ENCODE measurements at places on chromosomes 1 and 21.

DNA sequence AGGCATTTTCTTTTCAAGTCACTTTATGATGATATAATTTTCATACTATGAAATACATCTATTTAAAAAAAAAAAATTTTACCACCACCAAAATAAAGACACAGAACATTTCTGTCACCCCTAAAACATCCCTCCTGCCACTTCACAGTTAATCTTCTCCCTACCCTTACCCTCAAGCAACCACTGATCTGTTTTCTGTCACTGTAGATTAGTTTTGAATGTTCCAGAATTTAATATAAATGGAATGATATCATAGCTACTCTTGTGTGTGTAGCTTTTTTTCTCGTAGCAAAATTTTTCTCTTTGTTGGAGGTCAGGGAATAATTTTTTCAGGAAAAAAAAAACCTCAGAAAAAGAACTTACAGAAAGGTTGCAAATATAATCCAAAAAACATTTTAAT lies 152.7 kb downstream of the RHOU start:
- no peaks in the 10 kb centered on the region for H3K27me3 ChIP-seq
- no peak overlapping the region for H3K27ac ChIP-seq
- no peaks in the 10 kb centered on the region for H3K36me3 ChIP-seq
- no peak for DNase-seq
- no peak overlapping the region for H3K4me3 ChIP-seq

DNA sequence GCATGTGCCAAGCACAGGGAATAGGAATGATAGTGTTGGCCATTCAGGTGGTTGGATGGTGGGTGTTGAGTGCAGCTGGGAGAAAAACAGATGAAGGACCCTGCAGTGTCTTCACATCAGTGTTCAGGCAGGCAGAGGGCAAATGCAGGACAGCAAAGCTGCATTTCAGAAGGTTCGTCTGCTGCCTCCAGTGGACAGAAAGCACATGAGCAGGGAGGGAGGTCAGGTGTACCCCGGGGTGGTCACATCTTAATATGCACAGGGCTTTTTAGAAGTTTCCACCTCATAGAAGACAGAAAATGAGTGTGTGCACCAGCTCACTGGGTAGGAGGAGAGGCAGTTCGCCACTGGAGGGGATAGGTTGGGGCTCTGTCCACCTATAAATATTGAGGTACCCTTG lies 184.9 kb downstream of the SLC35F3 start:
- peaks cover 12% of the 10 kb centered on the region for H3K4me1 ChIP-seq
- no peak overlapping the region for H3K27ac ChIP-seq
- H3K27me3 ChIP-seq, result no peaks in the 10 kb centered on the region
- no peak for DNase-seq
- H3K4me3 ChIP-seq, result no peak overlapping the region

DNA sequence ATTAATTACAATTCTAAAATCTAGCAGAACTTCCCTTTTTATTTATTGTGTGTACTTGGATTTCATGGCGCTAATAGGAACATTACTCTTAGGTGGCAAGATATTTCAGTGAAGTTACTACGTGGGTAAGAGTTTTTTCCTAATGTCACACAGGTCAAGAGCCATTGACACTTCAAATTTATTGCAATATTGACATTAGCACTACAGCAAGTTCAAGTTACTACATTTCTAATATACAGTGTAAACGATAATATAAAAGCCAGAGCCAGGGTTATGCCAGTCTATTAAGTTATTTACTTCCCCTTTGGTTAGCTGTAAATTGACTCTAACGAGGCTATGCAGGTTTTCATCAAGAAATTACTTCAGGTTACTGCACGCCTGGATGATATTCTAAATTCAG lies 29.7 kb downstream of the CHODL start:
- H3K27ac ChIP-seq, result no peak overlapping the region
- H3K27me3 ChIP-seq, result no peaks in the 10 kb centered on the region
- no peak overlapping the region for H3K4me3 ChIP-seq
- DNase-seq, result no peak
- H3K36me3 ChIP-seq, result no peaks in the 10 kb centered on the region

GRCh38 chr1:211328084-211328694 lies 1.6 kb downstream of the TRAF5 start:
- H3K36me3 ChIP-seq, result no peaks in the 10 kb centered on the region
- no peaks in the 10 kb centered on the region for H3K27me3 ChIP-seq
- no peak for DNase-seq
- no peak overlapping the region for H3K27ac ChIP-seq
- H3K4me3 ChIP-seq, result no peak overlapping the region
- peaks cover 6% of the 10 kb centered on the region for H3K4me1 ChIP-seq

- H3K27ac ChIP-seq, result no peak overlapping the region
- H3K4me1 ChIP-seq, result peaks cover 29% of the 10 kb centered on the region
- no peaks in the 10 kb centered on the region for H3K36me3 ChIP-seq
- DNase-seq, result no peak
- no peak overlapping the region for H3K4me3 ChIP-seq
Observed at GRCh38 chr1:31383967-31384366, 11.1 kb upstream of the FABP3 start.

- no peak overlapping the region for H3K4me3 ChIP-seq
- H3K36me3 ChIP-seq, result no peaks in the 10 kb centered on the region
- no peaks in the 10 kb centered on the region for H3K27me3 ChIP-seq
Observed at GRCh38 chr1:28249866-28250295, 9.4 kb upstream of the SESN2 start.
